ENCODE measurements at places on chromosomes 6 and 20.
A peak's percentile ranks its signal among the peaks of the same experiment; 100 is the strongest.

- no peak for DNase-seq
Measured at GRCh38 chr6:39614393-39614950, 110.7 kb downstream of the KIF6 start.

- no peak for DNase-seq
Measured at GRCh38 chr20:50821257-50821921, 26.5 kb downstream of the BCAS4 start.

- no peak for DNase-seq
Measured at GRCh38 chr6:74597840-74598239, 608.0 kb downstream of the COL12A1 start.

DNA sequence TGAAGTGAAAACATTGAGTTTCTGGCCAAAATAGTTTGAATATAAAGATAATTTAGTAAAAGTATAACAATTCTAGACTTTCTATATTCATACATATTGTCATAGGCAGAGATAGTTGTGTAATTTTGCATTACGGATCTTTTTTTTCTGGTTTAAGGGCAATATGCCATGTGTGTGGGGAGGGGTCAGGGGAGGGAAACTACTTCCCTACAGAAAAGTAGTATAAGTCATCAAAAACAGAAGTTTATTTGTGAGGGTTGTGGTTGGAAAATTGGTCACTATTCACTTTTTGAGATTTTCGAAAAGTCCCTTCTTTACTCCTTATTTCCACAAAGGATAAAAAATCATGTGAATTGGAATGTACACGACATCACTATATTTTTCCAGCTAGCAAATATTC, 288.2 kb upstream of the PREP start:
- DNase-seq, result no peak

GRCh38 chr6:90569223-90569622, 17.6 kb downstream of the MAP3K7 start:
- DNase-seq, result no peak

- no peak for DNase-seq
Measured at GRCh38 chr6:118584911-118585310, 36.8 kb downstream of the PLN start.

DNA sequence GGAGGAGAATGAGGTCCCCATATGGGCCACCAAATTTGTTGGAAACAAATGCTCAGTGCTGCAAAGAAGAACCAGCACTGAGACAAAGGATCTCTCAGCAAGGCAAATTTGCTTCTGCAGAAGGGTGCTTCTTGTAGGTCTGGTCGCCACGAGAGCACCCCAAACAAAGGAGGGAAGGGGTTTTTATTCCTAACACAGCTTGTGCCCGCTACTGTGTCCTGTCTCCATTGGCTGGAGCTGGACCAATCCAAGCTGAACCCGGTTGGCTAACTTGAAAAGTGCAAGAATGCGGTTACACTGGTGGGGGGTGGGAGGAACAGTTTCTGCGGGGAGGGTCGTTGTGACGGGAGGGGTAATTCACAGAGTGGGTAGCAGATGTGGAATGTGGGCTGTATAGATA, 54.1 kb upstream of the TULP1 start:
- DNase-seq, result no peak

- DNase-seq, result no peak
Measured at GRCh38 chr20:21643417-21643816, 62.0 kb upstream of the PAX1 start.

DNA sequence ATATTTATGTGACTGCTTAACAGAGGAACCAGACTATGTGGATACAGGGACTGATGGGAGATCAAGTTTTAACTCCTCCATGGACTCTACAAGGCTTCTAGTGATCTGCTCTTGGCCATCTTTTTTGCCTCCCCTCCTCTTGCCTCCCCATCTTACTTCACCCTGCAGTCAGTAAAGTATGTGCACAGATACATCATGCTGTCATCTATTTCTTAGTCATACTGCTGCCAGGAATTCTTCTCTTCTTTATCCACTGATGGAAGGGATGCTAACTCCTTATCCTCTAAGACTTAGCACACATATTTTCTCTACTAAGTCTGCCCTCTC, 27.6 kb upstream of the FAM83C start:
- DNase-seq, result peak; percentile 61
